Heart left ventricle (tissue), 16 donors: ENCODE measurements at places on chromosomes 1 and 21.

- DNase-seq, result no peak
Measured at GRCh38 chr1:156704930-156705320, 458 bp downstream of the CRABP2 start.

DNA sequence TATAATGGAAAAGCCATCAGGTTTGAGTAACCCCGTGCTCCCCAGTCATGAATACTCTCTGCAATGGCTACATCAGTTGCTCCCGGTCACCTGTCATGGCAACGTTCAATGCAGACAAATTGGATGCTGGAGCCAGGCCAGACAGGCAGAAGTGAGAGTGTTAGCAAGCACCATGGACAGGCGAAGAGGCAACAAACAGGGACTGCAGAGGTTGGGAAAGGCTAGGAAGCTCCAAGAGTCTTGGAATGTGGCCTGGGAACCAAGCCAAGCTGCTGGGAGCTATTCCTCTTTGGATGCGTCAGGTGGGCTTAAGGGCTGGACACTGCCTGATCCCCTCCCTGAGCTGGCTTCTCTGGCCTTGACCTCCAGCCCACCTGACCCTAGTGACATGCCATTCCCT lies 102.9 kb downstream of the ACTL8 start:
- DNase-seq, result no peak

GRCh38 chr1:60073605-60074278 lies at the start of gene C1orf87:
Gene C1orf87, minus strand, starts transcription at chr1:60073770. Its CDS starts 1,127 bp downstream, at chr1:60072643.
- DNase-seq, result no peak

DNA sequence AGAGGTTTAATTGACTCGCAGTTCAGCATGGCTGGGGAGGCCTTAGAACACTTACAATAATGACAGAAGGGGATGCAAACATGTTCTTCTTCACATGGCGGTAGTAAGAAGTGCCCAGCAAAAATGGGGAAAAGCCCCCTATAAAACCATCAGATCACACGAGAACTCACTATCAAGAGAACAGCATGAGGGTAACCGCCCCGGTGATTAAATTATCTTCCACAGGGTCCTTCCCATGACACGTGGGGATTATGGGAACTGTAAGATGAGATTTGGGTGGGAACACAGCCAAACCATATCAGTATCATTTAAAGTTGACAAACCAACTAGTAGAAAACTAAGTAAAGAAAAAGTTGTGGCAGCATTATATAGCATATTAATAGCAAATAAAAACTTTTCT lies 71.3 kb upstream of the DNAJC6 start:
- DNase-seq, result no peak

DNA sequence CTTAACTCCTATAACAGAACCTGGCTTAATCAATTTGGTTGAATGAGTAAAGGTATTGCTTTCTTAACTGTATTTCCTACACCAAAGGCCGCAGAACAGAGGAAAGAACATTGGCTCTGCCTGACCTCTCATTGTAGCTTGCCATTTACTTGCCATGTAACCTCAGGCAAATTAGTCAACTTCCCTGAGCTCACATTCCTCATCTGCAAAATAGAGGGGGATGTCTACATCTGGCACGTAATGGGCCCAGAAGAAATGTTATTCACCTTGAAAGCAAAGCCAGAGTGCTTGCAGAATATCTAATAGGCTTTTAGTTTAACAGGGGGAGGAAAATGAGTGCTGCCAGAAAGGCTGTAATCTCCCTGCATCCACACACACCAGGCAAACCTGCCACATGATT lies 44.3 kb downstream of the LAMC2 start:
- DNase-seq, result no peak

DNA sequence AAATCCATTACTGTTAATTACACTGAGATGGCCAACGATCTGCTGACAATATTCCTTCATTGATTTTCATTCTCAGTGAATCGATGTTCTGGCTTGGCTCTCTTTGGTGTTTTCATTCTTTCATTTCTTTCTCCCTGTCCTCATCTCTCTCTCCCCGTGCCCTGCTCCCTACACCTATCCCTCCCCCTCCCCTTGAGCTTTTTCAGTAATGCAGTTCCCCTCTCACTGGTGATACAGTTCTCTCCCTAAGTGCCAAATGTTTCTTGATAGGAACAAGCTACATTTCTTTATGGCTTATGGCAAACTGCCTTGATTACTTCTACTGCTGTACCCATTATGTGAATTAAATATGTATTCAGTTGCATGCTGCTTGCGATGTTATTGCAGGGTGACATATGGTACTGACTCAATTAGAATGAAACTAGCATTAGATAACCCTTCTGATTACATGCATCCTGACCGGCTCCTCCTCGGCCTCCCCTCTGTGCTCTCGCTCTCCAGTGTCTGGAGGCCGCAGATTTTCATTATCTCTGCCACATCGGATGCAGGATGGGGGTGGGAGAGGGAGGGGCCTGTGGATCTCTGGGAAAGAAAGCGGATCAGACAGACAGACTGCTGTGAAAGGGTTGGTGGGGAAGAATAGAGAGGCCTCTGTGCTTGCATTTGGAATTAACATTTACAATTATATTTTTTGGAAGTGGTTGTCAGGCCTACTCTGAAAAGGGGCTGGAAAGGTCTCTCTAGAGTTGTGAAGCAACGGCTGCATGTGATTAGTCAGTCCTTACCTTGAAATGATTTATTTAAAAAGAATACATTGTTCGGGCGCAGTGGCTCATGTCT lies 130.9 kb downstream of the PBX1 start:
- no peak for DNase-seq

GRCh38 chr1:167922023-167922422 lies 8.1 kb upstream of the ADCY10 start:
- no peak for DNase-seq

DNA sequence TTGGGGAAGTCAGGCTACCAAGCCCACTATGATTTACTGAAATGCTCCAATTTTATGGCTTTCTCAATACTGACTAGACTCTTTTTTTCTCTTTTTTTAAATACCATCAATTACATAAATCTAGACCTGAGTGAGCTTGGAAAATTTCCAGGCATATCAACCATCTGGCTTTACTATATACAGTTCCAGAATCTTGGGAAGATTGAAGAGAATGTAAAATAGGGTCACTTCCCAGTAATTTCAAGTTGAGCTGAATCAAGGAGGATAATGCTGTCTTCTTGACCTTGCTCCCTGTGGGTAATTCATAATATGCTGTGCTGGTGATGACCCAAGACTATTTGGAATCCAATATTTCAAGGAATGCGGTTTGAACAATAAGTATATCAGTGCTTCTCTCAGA lies 108.1 kb downstream of the MAP3K21 start:
- DNase-seq, result no peak

DNA sequence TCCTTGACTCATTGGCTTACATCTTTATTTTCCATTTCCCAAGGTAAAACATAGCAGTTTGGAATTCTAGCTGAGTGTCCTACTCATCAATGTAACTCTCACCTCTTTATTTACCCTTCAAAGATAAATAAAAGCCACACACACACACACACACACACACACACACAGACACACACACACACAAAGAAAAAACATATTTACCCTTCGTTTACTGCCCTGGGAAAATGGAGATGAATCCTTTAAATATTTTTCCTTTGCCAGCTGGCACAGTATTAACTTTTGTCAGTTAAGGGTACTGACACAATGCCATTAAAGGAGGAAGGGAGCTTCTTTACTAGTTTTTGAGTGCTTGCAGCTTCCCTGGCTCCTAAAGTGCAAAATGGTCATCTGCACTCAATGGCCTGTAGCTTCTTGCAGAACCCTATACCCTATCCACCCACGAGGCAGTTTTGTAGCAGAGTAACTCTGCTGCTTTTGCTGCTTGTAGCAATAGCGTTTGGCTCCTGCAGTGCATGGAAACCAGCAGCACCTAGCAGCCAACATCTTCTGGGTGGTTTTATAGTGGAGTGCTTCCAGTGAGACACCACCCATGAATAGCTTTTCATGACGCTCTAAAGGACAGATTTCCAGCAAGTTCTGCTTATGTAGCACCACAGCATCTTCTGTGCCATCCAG lies 103.7 kb downstream of the HS2ST1 start:
- DNase-seq, result no peak

GRCh38 chr1:14678011-14678638 lies 79.6 kb downstream of the KAZN start:
- no peak for DNase-seq

- no peak for DNase-seq
Measured at GRCh38 chr1:225250432-225250831, 177.4 kb downstream of the LBR start.

- DNase-seq, result no peak
Measured at GRCh38 chr1:163842571-163842970, 520.8 kb downstream of the NUF2 start.

DNA sequence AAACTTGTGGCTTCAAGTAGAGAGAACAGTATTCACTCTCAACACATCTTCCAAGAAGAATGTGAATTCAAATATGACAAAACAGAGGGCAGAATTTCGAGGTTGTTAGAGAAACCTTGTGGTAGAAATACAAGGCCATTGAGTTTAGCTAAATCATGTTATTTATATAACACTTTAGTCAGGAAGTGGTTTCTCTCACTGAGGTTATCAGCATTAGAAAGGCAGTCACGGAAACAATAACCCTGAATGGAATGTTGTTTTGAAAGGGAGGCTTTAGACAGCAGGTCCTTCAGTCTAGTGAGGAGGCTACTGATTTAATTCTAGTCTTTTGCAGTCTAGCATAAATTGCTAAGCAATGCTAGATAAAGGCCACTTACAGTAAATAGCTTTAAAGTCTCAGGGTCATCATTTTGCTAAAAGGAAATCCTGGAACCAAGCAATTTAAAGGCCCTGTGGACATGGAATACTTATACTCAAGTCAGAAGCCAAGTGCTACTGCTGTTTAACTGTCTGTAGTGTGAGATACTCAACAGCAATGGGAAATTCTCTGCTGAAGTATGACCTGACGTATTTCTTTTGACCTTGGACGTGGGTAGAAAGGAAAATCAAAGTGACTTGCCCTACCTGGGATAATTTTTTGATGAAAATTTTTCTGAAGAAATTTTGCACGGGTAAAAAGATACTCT lies 89.0 kb upstream of the CHODL start:
- no peak for DNase-seq

DNA sequence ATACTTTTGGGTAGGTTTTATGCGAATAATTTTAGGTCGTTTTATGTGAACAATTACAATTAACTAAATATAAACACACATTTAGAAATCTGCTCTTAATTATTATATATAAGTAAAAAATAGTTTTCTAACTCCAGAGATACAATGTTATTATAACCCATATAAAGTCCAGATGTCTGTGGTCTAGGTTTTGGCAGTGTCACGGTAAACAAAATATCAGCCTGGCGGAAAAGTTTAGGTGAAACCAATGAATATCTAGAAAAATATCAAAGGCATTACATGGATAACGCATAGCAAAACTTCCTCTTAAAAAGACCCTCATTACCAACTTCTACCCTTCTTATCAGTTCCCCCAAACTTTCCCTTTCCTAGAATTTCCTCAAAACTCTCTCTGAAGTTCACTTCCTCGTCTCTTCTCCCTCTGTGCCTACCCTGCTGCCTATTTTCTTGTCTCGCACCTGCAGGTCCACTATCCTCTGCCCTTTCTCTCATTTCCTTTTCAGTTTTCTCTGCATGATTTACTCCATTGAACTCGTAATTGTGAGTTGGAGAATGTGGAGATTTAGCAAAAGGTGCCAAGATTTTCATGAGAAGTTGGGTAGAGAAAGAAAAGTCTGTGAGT lies 21.8 kb downstream of the VTCN1 start:
- no peak for DNase-seq

DNA sequence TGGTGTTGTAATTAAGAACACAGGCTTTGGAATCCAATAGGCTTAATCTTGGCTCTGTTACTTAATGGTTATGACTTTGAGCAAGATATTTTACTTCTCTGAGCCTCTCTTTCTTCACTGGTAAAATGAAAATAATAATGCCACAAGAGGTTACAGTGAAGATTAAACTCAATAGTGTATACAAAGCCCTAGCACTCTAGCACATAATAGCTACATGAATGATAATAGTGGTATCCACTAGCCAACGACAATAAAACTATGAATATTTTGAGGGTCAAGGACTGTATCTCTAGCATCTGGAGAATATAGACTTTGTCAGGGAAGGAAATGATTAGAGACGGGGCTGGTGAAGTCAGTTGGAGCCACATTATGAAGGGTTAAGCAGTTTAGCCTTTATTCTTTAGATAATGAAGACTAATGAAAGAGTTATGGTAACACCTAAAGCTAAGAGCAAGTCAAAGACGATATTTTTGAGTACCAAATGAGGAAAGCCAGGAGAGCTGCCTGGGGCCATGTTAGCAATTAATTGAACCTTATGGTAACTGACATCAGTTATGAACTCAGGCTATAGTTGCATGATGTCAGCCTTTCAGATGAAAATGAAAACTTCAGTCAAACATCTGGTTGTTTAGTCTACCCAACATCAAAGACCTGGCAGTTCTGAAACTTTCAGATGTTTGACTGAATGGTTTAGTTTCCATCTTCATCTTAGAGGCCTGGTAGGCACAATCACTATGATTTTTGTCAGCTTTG lies 32.8 kb upstream of the RNF11 start:
- no peak for DNase-seq

- no peak for DNase-seq
Measured at GRCh38 chr1:42996384-42996970, 37.8 kb upstream of the SLC2A1 start.

- peak; percentile 59 for DNase-seq
Measured at GRCh38 chr1:95086949-95087533, 14.3 kb upstream of the ALG14 start.

DNA sequence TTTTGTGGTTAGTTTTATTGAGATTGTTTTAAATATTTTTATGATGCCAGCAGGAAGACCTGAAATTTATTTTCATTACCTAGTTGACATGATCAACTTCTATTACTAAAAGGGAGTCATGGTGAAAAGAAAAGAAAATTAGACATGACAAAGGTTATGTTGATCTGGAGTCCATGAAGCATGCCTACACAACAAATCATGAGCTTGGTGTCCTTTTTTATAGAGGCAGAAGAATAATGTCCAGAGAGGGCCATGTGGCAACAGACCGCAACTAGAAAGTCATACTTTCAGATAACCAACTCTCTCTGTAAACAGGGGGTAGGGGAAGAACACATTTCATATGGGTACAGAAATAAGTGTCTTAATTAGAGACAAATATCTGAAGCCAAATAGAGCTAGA lies 175.5 kb upstream of the HOOK1 start:
- DNase-seq, result no peak

- no peak for DNase-seq
Measured at GRCh38 chr1:182713939-182714338, 29.6 kb upstream of the RGS8 start.

- DNase-seq, result no peak
Measured at GRCh38 chr1:225875044-225875815, 7.0 kb downstream of the TMEM63A start.

- DNase-seq, result no peak
Measured at GRCh38 chr1:10031461-10031860, 1.3 kb upstream of the UBE4B start.

GRCh38 chr1:36148821-36149236 lies 457 bp downstream of the TRAPPC3 start:
- no peak for DNase-seq

DNA sequence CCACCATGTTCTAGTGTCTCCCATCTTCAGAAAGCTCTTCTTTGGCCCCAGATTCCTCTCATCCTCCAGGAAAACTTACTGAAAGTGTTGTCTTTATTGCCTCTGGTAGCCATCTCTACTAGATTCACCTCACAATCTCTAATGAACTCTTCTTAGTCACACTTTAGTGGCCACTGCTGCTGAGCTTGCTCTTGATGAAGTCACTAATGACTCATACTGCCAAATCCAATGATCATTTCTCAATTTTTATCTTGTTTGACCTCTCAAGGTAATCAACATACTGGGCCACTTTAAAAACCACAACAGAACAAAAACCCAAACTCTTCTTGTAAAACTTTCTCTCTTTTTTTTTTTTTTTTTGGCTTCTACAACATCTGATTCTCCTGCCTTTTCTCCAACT lies 196.4 kb downstream of the LHX8 start:
- DNase-seq, result no peak

GRCh38 chr1:87182611-87183010 lies 146.1 kb upstream of the LMO4 start:
- no peak for DNase-seq
